ENCODE measurements at places on chromosomes 12 and 14. TPM values are rescaled to one million over a fixed set of nuclear protein-coding genes. Genes with fewer than 3 reads are reported as not detected.

- no peak for DNase-seq
Observed at GRCh38 chr12:53968214-53969127, 4.5 kb upstream of the HOXC11 start.

- no peak for DNase-seq
Observed at GRCh38 chr12:114661245-114661644, 22.7 kb downstream of the TBX3 start.

DNA sequence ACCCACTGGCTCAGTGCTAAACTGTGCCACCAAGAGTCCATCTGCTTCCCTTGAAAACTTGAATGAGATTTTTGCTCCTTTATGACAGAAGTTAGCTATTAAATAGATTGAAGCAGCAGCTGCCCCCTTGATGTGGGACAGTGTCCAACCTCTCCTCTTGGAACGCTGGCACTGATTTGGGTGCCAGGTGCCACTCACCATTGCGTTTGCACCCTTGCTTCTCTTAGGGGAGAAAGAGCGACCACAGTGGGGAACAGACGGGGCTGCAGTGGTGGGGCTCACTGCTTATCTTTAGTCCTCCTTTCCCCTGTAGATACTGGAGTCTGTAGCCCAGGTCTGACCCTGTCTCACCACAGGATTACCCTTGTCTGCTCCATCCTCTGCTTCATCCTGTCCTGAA lies 9.4 kb downstream of the EP400 start:
- DNase-seq, result no peak

DNA sequence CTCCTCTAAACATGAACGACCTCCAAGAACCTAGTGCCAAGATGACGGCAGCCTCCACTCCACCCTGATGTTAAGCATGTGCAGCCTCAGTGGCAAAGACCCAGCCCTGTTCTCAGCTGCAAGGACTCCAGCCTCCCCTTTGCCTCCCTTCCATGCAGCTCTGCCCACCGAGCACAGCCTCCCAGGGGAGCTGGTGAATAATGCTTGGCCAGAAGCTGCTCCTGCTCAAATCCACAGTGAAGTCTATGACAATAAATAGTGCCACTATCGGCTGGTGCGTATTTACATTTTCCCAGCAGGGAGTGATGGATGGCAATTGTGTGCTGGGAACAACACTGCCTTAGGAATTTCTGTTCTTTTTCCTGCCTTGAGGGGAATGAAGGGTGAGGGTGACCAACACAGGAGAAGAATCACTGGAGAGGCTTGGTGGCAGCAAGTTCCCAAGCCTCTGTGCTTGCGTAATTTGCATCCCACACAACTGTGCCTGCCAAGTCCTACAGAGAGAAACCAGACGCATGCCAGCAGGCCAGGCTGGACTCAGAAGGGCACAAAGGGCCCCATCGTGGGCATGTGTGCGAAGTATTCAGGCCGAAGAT lies 29.9 kb upstream of the TC2N start:
- DNase-seq, result peak; percentile 33

- no peak for DNase-seq
Observed at GRCh38 chr12:13097491-13098011, 5.9 kb downstream of the GSG1 start.

- no peak for DNase-seq
Observed at GRCh38 chr12:104863296-104863948, 94.7 kb downstream of the SLC41A2 start.

DNA sequence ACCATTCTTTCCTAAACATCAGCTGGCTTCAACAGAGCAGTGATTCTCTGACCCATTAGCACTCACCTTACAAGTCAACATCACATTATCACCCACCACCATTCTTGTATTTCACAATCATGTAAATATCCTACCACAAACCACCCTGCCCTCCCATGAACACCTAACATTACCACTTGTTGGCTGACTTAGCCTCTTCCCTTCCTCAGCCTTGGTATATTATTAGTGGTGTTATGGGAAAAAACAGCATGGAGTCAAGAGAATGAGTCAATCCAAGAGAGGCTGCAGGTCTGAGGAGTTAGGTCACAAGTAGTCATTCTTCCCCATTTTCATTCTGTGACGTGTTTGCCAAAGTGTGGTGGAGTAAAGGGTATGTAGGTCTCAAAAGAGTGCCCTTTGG lies 22.3 kb upstream of the MGP start:
- DNase-seq, result no peak

GRCh38 chr14:23154964-23155587 lies 28.4 kb downstream of the SLC7A8 start:
- peak; percentile 85 for DNase-seq

DNA sequence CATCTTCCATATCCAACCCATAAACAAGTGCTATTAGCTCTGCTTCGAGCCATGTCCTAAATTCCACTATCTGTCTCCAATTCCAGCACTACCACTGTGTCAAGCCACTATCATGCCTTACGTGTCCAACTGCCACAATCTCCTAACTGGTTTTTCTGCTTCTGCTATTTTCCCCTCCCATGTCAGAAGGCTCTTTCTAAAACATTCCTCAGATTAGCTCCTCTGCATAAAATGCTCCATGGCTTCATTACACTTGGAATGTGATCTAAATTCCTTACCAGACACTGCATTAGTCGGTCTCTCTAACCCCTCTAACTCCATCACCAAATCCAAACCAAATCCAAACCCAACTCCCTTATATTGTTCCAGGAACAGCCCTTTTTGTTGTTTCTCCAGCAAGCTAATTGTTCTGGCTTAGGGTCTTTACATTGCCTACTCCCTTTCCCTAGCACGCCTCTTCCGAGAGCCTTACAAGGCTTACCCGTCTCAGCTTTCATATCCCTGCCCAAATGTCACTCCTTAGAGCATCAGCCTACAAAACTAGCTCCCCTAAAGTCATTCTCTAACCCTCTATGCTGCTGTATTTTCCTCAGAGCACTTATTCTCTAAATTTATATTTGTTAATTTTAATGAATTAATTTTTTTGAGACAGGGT lies 139.7 kb downstream of the HELB start:
- DNase-seq, result no peak

The ESRRB gene
- not detected for total RNA-seq

The HIP1R gene
- total RNA-seq, result 122 TPM

The ANKS1B gene
- 0.38 TPM for total RNA-seq

The ARMH4 gene
- total RNA-seq, result 3.0 TPM

The SRRM4 gene
- not detected for total RNA-seq
